ENCODE measurements at places on chromosomes 6 and 20.
A peak's percentile ranks its signal among the peaks of the same experiment; 100 is the strongest.

- peak; percentile 85 for DNase-seq
These were observed 466 bp upstream of the PSMB1 start for GRCh38 chr6:170553534-170554012.

DNA sequence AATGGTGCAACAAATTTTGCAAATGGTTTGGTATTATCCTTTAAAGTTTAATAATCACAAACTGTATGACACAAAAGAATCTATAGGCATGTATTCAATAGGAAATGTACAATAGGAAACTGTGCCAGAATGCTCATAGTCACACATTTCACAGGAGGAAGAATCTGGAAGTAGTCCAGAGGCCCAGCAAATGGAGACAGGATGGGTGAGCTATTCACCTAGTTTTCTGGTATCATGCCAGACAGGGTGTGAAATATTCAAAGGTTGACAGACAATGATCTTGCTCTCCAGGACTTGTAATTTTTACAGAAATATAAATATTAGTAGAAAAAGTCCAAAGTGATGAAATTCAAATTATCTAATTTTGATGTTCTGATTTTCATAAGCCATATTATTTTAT lies 520.1 kb upstream of the IMPG1 start:
- DNase-seq: no peak

GRCh38 chr6:144667532-144668503 lies 382.7 kb downstream of the UTRN start:
- no peak for DNase-seq

GRCh38 chr6:44021589-44022295 lies 105.5 kb downstream of the MRPL14 start:
- no peak for DNase-seq

- DNase-seq: no peak
These were observed 36.8 kb downstream of the BCAS4 start for GRCh38 chr20:50831622-50832021.

DNA sequence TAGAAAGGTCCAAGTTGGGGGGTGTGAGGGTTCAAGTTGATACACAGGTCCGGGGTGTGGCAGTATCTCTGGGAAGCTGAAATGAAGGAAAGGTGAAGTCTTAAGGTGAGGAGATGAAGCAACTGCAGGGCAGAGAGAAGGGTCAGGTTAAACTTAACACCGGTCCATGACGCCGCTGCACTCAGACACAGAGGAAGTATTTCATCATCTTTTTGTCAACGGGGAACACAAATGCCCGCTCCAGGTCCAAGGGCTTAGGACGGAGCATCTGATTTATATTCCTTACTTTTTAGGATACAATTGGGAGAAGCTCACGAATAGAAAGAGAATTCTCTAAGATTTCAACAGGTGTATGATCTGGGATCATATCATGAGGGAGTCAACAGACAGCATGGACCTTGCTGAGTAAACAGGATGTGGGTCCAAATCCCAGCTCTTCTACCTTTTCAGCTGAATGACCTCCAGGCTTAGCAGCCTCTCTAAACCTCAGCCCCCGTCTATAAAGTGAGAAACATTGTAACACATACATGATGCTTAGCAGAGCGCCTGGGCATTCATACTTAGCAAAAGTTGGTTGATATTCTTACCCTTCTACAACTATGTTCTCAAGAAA lies 197.5 kb downstream of the ATXN1 start:
- no peak for DNase-seq

DNA sequence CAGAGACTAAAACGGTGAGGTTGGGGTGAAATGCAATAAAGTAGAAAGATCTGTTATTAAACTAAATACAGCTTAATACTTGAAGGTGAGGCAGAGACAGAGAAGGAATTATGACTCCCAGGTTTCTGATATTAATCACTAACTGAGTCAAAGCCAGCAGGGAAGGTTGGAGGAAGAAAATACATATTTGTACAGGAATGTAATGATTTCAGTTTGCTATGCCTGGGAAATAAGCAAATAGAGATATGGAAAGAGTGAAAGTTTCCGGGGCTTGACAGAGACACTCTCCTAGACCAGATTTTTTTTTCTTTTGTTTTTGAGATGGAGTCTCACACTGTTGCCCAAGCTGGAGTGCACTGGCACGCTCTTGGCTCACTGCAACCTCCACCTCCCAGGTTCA lies 76.8 kb downstream of the PTPRK start:
- DNase-seq: no peak

- DNase-seq: no peak
These were observed 1.6 kb upstream of the CD93 start for GRCh38 chr20:23087587-23088251.

DNA sequence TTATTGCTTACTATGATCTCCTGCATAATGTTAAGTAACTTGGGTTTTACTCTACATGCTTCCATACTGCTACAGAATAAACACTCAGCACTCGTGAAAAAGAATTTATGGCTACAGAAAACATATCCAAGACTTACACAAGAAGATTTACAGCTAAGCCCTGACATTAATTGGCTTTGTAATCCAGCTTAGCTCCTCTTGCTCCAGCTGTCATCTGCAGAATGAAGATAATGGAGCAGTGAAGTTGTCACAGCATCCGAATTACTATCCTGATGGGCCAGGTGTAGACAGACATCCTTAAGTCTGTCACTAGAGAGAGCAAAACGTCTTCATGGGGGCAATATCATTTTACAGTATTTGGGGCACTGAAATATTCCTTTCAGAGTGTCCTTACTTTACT lies 155.3 kb downstream of the PRKN start:
- DNase-seq: no peak

GRCh38 chr6:168060521-168060931 lies 18.5 kb downstream of the FRMD1 start:
- no peak for DNase-seq

- DNase-seq: no peak
These were observed 43.8 kb upstream of the HIVEP1 start for GRCh38 chr6:11968241-11968806.

GRCh38 chr6:144535630-144536029 lies 250.5 kb downstream of the UTRN start:
- no peak for DNase-seq

GRCh38 chr6:85920782-85921181 lies 278.1 kb upstream of the SYNCRIP start:
- DNase-seq: no peak

DNA sequence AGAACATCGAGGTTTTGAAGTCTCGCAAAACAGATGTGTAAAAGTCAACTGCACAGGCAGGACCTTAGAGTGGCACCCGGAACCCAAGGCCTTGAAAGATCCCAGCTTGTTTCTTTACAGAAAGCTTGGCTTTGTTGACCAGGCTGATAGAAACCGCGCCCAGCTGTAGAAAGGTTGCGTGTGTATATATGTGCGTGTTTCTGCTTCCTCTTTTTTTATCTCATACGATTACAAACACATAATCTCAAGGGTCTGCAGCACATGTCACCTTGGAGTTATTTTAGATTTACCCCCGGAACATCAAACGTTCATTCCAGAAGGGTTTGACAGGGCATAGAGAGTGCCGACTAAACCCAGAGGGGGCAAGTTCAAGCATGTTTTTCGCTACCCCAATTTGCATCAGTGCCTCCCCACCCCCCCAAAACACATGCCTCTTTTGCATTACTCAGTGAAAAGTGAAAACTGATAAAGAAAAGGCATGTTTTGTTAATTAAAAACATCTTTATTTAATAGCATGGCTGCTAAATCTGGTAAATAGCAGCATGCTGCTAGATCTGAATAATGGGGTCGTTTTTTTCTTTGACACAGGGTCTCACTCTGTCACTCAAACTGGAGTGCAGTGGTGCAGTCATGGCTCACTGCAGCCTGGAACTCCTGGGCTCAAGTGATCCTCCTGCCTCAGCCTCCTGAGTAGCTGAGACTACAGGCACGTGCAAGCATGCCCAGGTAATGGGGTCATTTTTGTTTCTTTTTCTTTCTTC lies 33.2 kb upstream of the NCOA3 start:
- DNase-seq: no peak

DNA sequence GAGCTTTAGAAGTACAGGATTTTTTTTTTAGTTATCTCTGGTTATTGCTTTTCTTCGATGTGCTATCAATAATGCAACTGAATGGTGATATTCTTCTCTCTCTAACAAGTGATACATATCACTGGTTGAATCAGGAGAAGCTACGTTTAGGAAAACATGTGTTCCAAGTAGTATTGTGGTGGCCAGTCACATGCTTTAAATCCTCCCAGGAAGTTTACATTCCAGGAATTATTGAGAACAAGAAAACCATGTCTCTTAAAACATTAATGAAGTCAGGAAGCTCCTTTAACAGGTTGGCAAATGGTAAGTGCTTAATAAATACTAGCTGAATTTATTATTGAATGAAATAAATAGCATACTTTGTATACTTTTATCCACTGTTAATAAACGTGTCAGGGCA lies 371.1 kb downstream of the BCKDHB start:
- DNase-seq: no peak

GRCh38 chr20:44166477-44166876 lies 20.5 kb downstream of the JPH2 start:
- DNase-seq: no peak

DNA sequence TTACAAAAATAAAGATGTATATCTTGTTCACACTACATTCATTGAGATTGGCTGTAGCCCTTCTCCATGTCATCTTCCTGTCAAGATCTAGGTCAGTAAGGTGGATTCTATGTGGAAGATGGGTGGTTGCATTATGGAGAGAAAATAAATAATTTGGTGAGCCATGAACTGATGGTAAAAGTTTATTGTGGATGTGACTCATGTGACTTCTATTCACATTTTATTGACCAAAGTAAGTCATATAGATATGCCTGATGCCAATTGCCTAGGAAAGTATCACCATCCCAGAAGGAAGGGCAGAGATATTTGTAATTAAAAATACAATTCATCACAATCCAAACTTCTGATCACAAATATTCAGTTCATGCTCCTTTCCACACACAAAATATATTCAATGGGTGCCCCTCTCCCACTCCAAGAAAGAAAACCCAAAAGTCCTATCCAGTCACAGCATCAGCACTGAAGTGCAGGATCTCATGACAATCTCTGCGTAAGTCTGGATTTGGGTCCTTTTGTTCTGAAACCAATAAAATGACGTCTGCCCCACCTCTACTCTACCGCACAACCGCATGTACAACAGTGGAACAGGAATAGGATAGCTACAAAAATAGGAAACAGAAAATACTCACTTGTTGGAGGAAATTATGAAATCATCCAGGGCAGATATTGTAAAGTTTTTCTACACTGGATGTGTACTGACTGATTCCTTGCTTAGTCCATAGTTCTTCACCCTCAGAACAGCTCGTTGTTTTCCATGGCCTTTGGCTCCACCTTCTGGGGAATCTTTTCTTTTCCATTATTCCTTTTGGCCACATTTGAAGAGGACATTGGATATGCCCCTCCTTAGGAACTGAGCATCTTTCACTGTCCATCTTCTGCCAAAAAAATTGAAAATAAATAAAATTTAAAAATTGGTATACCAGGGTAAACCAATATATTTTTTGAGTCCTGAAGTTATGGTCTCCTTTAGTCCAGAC lies 16.1 kb upstream of the SLC17A3 start:
- DNase-seq: peak; percentile 4

DNA sequence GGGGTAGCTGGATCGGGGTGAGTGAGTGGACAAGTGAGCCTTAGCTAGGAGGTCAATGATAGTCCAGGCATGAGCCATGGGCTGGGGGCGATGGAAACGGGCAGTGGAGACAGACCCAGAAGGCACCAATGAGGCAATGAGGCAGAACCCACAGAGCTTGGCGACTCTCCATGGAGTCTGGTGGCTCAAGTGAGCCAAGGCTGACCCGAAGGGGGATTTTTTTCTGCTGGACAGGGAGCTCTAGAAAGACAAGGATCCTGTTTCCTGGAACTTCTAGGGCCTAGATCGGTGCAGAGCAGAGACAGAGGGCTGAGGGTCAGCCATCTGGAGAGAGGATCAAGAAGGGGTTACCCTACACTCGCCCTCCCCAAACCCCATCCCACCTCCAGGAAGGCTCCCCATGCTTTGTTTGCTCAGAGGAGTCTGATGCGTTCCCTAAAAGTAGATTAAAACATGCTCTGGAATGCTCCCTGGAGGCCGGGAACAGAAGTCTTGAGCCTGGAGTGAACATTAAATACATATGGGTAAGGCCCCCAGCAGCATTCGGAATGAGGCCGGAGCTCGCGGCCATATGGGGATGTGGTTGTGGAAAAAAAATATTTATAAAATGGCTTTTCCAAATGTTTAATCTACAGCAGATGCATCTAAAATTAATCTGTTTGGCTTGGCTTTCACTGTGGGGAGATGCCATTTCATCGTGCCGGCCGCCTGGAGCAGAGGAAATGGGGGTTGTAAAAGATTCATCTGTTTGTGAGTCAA lies 237.8 kb upstream of the PMEPA1 start:
- no peak for DNase-seq

GRCh38 chr6:116268589-116269293 lies 11.0 kb downstream of the TSPYL1 start:
- DNase-seq: peak; percentile 70

DNA sequence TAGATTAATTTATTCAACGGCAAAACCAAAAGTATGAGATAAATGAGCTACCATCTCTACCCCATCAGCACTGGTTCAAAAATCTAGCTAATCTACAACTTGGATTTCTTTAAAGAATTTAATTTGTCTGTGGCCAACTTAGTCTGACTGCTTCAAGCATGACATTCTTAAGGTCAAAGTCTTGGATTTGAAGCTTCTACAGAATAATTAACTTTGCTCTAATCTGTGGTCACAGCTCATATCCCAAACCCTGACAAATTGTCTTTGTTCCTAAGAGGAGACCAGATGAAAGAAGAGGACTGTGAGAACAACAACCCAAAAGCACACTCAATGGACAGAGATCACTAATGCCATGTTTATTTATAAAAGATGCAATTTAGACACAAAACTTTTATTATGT lies 166.9 kb upstream of the EPHA7 start:
- no peak for DNase-seq

DNA sequence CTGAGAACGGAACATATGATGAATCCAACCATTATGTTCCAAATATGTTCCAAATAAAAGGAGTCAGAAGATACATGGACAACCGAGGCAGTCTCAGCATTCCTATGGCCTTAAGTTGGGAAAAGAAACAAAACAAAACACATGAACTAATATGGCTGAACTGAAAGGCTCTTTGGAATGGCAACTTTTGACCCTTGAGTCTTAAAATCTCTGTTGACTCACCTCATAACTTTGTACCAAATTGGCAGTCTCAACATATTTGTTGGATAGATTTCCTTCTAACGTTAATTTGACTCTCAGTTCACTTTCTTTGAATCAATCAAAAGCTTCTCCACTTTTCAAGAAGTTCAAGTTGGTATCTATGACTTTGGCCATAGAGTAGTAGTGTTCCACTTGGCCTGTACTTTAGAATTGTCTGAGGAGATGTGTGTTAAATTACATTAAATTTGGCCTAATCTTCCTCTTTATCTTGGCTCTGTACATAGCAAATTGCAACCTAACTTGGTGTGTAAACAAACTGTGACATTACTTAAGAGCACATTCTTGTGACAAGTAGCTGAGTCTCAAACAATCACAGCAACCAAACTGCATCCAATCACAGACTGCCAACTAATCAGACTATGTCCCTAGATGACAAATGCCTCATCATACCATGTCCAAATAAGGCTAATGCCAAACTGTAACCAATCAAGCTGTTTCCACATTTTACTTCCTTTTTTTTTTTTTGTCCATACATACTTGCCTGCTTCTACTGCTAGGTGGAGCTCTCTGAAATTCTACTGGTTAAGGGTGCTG lies 208.8 kb downstream of the BMP2 start:
- no peak for DNase-seq
